Activated CD4-positive, alpha-beta T cell treated with anti-CD3 and anti-CD28 coated beads, Interleukin-2, amount 50 U/mL, for 1 hour (primary cell): ENCODE measurements at places on chromosomes 3 and 15.

- DNase-seq, result no peak
These were observed 217.9 kb upstream of the MME start for GRCh38 chr3:154862265-154862664.

DNA sequence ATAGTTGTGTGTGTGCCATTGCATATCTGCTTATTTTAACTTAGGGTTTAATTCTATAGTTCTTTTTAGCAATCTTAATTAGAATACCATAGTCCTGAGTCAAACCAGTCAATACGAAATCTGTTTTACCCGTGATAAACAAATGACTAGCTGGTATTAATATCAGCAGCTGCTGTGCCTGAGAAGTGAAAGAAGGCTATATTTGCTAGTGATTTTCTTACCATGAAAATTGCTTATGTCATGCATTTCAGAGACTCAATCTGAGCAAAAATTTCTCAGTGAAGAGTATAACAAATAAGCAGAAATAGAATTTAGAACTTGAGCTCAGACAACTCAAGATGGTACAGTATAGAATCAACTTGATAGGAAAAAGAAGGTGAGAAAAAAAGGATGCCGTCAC, 820.4 kb downstream of the NAALADL2 start:
- no peak for DNase-seq

- DNase-seq, result no peak
These were observed 229.0 kb downstream of the ADAMTS17 start for GRCh38 chr15:100112636-100113305.

- no peak for DNase-seq
These were observed 35.9 kb downstream of the TUBGCP4 start for GRCh38 chr15:43406808-43407207.

- DNase-seq, result no peak
These were observed 1.2 kb downstream of the SNX22 start for GRCh38 chr15:64152507-64153387.

DNA sequence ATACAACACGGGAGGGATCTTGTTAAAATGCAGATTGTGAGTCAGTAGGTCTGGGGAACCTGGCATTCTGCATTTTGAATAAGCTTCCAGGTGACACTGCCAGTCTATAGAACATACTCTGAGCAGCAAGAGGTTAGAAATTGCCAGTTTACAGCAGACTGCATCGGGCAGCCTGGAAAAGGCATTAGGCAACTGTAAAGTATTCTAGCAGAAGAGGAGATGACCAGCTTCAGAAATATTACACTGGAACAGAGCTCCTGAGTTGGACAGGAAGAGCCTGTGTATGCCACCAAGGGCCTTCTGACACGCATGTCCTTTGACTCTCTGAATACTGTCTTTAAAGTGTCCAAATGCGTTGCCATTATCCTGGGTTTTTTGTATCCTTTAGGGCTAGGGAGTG, 2.5 kb upstream of the ACAN start:
- no peak for DNase-seq

GRCh38 chr15:33985287-33985686, 17.0 kb downstream of the CHRM5 start:
- DNase-seq, result no peak

- no peak for DNase-seq
These were observed 29.4 kb downstream of the CCK start for GRCh38 chr3:42236611-42237010.

DNA sequence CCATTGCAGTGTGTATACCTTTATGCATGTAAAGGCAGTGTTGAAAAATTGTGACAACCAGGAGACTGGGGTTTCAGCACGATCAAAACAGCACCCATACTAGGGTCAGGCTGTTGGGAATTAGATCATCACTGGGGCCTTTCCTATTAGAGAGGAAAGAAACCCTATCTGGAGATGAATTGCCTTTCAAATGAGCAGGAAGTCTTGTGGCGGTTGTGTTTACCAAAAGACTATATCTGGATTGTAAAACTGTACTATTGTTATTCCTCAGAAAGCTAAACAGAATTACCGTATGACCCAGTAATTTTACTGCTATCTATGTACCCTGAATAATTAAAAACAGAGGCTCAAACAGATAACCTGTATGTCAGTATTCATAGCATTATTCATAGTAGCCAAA, 10.1 kb downstream of the UBE2E1 start:
- DNase-seq, result no peak
